ENCODE measurements at places on chromosomes 11 and 22.

GRCh38 chr22:29758068-29758622 is 8.7 kb downstream of the ZMAT5 start:
- no peak for DNase-seq

DNA sequence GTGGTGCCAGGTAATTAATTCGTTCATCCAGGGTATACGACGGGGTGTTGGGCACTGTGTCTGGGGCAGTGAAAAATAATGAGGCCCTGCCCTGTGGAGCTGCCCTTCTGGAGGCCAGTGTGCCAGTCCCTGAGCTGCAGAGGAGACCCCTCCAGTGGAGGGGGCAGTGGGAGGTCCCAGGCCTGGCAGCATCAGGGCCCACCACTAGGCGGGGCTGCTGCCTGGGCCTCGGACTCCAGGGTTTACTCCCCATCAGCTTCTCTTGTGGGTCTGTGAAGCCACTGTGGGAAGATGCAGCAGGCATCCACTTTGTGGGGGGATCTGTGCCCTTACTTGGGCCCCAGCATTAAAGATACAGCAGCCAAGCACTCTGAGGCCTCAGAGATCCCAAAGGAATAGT is 17.4 kb upstream of the TMPRSS6 start:
- DNase-seq: peak; percentile 7

GRCh38 chr11:10379871-10380568 is 75.0 kb upstream of the AMPD3 start:
- no peak for DNase-seq

DNA sequence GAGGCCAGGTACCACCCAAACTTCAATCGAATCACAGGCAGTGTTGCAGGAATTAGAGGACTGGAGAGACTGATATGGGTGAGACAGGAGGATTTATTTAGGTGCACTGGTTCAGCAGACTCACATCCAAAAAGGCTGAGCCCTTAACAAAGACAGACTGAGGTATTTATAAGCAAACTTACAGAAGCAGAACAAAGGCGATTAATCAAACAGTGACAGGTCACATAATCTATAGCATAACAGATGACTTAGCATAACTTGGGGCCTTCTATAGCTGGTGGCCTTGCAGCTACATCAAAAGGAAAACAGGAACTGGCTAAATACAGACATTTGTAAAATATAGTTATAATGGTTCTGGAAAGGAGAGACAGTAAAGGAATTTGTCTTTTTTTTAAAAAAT is 2.1 kb downstream of the APOBEC3B start:
- DNase-seq: no peak

DNA sequence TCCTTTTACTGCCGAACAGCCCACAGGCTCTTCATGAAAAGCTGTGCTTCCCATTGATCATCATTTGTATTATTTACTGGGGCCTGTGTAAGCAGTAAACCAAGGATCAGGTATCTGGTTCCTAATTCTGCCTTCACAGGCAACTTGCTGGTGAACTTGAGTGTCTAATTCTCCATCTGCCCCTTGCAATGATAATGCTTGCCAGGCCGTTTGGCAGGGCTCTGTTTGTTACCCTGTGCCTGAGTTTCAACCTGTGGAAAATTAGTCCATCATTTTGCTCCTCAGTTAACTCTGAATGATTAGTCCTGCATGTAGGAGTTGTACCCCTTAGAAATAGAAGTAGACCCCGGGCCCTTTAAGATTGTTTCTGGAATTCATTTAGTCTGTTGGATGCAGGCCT is 298.4 kb upstream of the CADM1 start:
- no peak for DNase-seq

DNA sequence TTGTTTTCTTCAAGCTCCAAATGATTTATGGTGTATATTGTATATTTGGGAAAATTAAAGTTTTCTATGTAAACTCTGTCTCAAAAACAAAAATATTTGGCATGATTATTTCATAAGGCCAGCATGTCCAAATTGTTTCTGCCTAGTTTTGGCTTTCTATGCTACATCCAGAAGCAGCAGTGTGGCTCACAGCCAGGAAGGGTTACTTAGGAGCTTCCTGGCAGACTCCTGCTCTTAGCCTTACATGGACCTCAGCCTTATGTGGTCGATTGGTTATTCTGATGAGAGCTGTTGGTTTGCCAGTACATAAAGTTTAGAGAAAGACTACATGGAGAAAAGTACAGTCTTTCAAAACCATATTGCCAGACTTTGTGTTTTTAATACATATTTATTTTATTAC is 297.7 kb upstream of the FAT3 start:
- DNase-seq: no peak

DNA sequence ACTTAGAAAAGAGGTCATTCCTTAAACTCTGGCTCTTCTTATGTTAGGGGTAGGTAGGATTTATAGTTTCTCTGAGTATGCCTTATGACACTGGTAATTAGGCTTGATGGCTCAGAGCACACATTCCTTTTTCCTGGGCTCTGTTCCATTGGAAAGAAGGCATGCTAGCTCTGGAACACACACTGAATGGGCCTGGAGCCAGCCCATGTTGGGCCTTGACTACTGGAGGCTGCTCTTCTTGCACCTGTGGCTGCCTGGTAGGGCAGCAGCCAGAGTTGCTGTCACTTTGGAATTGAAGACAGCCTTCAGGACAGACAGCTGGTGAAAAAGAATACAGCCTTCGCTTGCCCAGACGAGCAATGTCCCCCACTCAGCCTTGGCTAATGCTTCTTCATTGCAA is 18.2 kb downstream of the MCAM start:
- DNase-seq: no peak

GRCh38 chr11:43316451-43316850 is 4.7 kb downstream of the API5 start:
- no peak for DNase-seq

DNA sequence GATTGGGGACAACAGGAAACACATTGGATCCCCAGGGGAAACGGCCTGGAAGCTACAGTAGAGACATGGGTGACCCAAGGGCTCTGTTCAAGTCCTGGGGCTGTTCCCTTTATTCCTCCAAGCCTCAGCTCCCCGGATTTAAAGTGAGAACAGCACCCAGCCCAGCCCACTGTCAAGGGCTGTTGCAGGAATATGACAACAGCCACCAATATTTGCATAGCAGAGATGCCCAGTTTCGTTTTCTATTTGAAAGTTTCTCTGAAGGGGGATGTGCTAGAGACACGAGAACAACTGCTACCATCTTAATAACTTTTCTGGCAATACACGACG is 81.1 kb upstream of the WNT7B start:
- DNase-seq: peak; percentile 74

- DNase-seq: no peak
Observed at GRCh38 chr11:131025421-131026125, 109.3 kb upstream of the SNX19 start.

- no peak for DNase-seq
Observed at GRCh38 chr11:92361551-92361950, 136.9 kb downstream of the FAT3 start.

- no peak for DNase-seq
Observed at GRCh38 chr11:19698493-19699292, 13.9 kb upstream of the NAV2 start.

- no peak for DNase-seq
Observed at GRCh38 chr11:70490208-70490607, 91.9 kb downstream of the CTTN start.

DNA sequence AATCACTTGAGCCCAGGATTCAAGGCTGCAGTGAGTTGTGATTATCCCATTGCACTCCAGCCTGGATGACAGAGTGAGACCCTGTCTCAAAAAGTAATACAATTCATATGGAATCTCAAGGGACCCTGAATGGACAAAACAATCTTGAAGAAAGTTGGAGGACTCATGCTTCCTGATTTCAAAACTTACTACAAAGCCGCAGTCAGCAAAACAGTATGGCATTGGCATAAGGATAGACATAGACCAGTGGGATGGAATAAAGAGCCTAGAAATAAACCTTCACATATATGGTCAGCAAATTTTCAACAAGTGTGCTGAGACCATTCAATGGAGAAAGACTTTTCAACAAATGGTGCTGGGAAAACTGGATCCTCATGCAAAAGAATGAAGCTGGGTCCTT is 2.5 kb downstream of the SELENOO start:
- no peak for DNase-seq

DNA sequence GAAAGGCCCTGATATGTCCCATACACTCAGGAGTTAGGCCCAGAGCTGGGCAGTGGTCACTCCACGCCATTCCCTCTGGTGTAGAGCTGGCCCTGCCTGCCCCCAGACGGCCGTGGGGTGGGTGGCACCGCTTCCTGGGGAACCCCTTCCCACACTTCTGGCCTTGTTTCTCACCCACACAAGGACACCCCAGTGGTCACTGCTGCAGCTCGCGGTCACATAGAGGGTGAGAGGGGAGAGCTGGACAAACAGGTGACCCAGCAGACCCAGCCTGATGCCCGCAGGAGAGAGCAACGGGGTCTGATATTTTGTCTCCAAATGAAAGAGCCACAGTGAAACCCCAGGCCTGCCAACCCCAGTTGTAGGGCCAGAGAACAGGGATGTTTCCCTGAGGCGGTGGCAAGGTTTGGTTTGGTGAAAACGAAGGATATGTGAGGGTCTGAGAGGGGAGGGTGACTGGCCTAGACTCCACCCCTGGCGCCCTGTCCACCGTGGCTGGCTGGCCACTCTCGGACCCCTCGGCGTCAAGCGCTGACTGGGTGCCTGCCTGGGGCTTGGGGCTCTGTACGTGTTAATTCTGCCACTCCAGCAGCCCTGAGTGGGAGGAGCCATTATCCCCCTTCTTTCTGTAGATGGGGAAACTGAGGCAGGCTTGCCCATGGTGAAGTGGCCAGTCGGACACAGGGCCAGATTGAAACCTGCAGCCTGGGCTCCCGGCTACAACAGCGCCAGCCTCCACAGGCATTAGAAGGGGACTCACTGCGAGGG is 71.0 kb upstream of the PPARA start:
- DNase-seq: no peak

GRCh38 chr22:36682811-36683210 is 20.7 kb downstream of the CACNG2 start:
- DNase-seq: no peak

GRCh38 chr11:79259800-79260199 is 181.0 kb downstream of the TENM4 start:
- no peak for DNase-seq

GRCh38 chr11:10349806-10350205 is 44.9 kb downstream of the ADM start:
- DNase-seq: no peak

DNA sequence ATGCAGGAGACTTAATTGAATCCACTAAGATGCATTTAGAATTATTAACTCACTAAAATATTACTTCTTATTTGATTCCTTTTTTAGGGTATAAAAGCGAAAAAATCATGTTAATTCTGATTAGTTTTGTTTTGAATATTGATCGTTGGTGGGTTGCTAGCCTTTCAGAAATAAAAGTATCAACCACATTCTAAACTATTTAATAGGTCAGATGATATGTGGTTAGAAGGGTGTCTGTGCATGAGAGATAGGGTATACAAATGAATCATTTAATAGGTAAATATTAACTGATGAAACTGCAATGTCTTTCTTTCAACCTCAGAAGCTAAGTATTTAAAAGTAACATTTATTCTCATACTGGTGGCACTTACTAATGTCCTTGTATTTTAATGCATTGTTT is 515.1 kb downstream of the CNTN5 start:
- no peak for DNase-seq

DNA sequence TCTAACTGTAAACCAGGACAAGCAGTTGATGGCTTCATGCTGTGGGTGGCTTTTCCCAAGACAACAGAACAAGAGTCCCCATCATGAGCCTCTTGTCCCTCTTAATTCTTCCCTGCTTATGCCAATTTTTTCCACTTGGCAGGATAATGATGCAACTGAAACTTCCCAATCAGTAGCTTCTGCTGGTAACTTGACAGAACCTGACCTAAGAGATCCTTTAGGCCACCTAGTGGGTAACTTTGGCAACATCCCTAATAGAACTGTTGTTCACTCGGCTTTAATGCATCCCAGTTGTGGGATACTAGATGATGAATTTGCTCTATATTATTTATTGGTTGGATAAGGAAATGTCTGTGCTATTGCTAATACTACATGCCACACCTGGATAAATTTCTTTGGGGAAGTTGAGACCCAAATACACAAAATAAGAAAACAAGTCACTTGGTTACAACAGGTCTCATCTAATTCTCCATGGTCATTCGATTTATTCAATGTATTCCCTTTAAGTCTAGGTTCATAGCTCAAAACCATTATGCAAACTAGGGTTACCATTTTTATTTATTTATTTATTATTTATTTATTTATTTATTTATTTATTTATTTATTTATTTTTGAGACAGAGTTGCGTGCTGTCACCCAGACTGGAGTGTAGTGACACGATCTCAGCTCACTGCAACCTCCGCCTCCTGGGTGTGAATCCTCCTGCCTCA is 41.4 kb upstream of the NFAM1 start:
- DNase-seq: peak; percentile 47

DNA sequence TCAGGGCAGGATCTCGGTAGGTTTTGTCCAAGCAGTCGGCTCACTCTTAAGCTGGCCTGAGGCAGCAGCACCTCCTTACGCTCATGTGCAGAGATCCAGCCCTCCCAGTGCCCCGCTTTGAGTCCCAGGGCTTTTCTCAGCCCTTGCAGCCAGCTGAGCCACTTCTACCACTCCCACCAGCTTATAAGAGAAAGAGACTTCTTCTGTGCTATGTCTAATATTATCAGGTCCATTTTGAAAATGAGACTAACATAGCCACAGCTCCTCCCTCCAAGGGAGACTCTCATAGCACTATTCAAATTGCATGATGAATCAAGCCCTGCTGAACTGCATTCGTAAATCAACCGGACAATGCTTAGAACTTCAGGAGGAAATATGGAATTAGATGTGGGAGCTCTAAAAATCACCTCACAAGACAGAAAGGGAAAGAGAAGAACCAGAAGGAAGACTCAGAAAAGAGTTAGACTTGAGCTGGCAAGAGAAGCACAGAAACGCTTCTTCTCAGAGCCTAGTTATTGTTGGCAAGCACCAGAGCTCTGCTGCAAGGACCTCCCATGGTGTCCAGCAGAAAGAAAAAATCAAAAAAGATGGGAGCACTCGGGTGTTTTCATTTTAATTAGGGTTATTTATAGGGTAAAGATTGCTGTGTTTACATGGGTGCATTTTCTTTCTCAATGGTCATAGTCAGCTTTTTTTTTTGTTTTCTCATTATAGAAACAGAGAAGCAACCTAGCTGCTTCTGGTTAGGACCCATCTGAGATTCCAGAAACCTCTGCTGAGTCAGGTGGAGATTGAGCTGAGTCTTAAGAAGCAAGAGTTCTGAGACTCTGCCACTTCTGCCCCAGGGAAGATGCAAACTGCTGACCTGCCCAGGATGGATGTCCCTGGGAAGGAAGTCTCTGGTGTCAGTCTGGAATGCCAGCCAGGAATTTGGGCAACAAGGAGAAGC is 181.4 kb downstream of the ETS1 start:
- no peak for DNase-seq

GRCh38 chr22:48803948-48804810 is 1023.5 kb downstream of the BRD1 start:
- no peak for DNase-seq

DNA sequence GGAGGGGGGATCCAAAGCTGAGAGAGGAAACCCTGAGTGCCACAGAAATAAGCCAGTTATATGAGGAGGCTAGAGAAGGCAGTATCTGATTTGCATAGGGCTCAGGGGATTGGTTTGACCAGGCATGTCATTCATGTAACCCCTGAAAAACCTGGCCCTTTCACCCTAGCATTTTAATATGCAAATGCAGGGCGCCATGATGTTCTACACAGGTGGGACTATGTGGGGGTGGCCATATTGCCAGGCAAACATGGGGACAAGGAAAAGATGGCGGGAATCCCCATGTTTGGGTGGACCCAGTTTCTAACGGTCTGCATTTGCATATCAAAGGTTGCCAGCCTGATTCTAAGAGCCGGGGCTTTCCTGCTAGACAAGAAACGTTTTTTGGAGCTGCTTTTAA is 27.2 kb downstream of the CSF2RB start:
- DNase-seq: no peak

All from AML-193 (cell line).